ENCODE measurements at places on chromosomes 6 and 20. TPM values are rescaled to one million over a fixed set of nuclear protein-coding genes. Genes with fewer than 3 reads are reported as not detected.

IL20RA gene
- polyA plus RNA-seq: 0.28 TPM

DNA sequence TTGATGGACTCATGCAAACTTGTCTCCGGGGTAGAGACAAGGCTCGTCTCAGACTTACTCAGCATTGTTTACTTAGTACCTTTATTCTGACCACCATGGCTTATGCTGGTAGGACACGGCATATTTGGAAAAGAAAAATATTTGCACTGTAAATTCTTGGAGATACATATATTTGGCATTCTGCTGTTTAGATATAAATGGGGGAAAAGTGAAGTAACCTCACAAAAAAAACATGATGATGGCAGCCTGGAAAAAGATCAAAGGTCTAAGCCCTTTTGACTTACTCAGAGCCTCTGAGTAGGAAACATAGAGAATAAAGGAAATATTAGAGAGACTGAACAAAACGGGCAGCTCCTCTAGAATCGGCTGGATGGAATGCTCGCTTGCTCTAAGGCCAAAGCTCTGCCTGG lies 32.5 kb downstream of the PDE10A start:
- DNase-seq: no peak
- H3K27me3 ChIP-seq: no peaks in the 10 kb centered on the region
- H3K36me3 ChIP-seq: no peaks in the 10 kb centered on the region
- H3K4me3 ChIP-seq: no peak overlapping the region
- H3K4me1 ChIP-seq: peaks cover 18% of the 10 kb centered on the region
- H3K27ac ChIP-seq: no peak overlapping the region

- H3K4me1 ChIP-seq: peaks cover 28% of the 10 kb centered on the region
- H3K27me3 ChIP-seq: no peaks in the 10 kb centered on the region
- no peak overlapping the region for H3K4me3 ChIP-seq
- H3K36me3 ChIP-seq: peaks cover 11% of the 10 kb centered on the region
- no peak for DNase-seq
- H3K27ac ChIP-seq: peak overlapping the region; percentile 93
These were observed 980 bp upstream of the SNX21 start for GRCh38 chr20:45832619-45833018.

NOTCH4 gene
- polyA plus RNA-seq: 123 TPM

PRL gene
- not detected for polyA plus RNA-seq

LY6G6F gene
- polyA plus RNA-seq: not detected

- no peak overlapping the region for H3K4me3 ChIP-seq
- no peaks in the 10 kb centered on the region for H3K4me1 ChIP-seq
- H3K27ac ChIP-seq: no peak overlapping the region
These were observed 91.9 kb upstream of the EYA2 start for GRCh38 chr20:46802722-46803121.

DNA sequence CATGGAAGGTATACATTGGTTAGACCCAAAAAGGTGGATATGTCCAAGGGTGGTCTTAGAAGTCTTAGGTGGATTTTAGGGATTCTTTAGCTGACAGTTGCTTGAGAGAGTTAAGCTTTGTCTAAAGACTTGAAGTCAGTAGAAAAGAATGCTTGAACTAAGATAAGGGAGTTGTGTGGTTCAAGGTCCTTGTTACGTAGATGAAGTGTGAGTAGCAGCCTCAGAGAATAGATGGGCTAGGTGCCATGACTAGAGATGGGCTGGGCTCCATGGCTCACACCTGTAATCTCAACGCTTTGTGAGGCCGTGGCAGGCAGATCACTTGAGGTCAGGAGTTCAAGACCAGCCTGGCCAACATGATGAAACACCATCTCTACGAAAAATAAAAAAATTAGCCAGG lies 1.7 kb downstream of the SHLD1 start:
- H3K27me3 ChIP-seq: no peaks in the 10 kb centered on the region
- no peak overlapping the region for H3K27ac ChIP-seq
- H3K4me1 ChIP-seq: peaks cover 4% of the 10 kb centered on the region
- no peak overlapping the region for H3K4me3 ChIP-seq
- no peak for DNase-seq

KHDC1L gene
- polyA plus RNA-seq: not detected

MYO6 gene
- polyA plus RNA-seq: 2.4 TPM

GRCh38 chr6:111842891-111843290 lies 30.4 kb downstream of the FYN start:
- no peak overlapping the region for H3K27ac ChIP-seq
- no peaks in the 10 kb centered on the region for H3K27me3 ChIP-seq
- no peak overlapping the region for H3K4me3 ChIP-seq
- peaks cover 75% of the 10 kb centered on the region for H3K4me1 ChIP-seq
- no peak for DNase-seq

DNA sequence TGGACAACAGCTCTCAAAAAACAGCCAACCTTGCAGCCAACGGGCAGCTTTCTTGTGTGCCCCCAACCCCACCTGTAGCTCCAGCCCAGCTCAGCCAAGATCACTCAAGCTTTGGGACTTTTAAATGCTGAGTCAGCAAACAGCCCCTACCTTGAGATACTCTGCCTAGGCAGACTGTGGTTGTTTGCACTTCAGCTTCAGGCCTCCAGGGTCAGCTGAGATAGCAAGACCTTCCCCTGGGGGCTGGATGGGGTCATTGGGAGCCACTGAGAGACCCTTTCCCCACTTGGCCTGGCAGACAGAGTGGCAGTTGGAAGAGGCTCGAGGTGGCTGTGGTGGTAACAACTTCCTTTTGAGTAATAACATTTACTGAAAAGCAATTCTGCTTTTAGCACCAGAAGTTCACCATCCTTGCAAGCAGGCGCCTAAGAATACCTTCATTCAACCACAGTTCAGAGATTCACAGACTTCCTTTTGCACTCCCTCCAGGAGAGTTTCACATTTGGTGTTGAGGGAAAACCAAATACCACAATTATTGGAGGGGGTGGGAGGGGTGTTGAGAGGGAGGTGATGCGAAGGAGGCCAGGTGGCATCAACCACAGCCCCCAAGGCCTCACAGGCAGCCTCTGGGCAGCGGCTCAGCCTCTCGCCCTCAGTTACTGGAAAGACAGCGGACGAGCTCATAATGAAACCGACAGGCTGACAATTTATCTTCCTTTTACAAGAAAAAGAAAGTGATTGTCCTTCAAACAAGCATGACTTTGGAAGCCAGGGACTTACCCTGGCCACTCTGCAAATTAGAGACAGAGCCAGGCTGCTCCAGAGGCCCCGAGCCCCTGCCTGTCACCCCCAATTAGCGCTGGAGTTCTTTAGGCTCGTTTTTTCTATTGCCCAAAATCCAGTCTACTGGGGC lies 148.1 kb downstream of the CEBPB start:
- H3K27ac ChIP-seq: peak overlapping the region; percentile 89
- H3K27me3 ChIP-seq: no peaks in the 10 kb centered on the region
- DNase-seq: no peak

- H3K4me3 ChIP-seq: no peak overlapping the region
- H3K27ac ChIP-seq: peak overlapping the region; percentile 68
- H3K27me3 ChIP-seq: no peaks in the 10 kb centered on the region
- H3K4me1 ChIP-seq: no peaks in the 10 kb centered on the region
These were observed 181.0 kb downstream of the MTFR2 start for GRCh38 chr6:136069119-136069518.

ZSCAN23 gene
- 0.26 TPM for polyA plus RNA-seq

- H3K36me3 ChIP-seq: no peaks in the 10 kb centered on the region
- no peak overlapping the region for H3K27ac ChIP-seq
- H3K27me3 ChIP-seq: no peaks in the 10 kb centered on the region
- no peaks in the 10 kb centered on the region for H3K4me1 ChIP-seq
- no peak for DNase-seq
These were observed 192.7 kb upstream of the SLC35B3 start for GRCh38 chr6:8628063-8628462.

GRCh38 chr6:37878150-37878710 lies 58.7 kb downstream of the ZFAND3 start:
- no peaks in the 10 kb centered on the region for H3K27me3 ChIP-seq
- H3K27ac ChIP-seq: no peak overlapping the region
- H3K4me1 ChIP-seq: peaks cover 58% of the 10 kb centered on the region

RBM24 gene
- polyA plus RNA-seq: 207 TPM

SCAF8 gene
- 6.7 TPM for polyA plus RNA-seq

All from heart right ventricle (tissue), 16 donors.